Mesenteric fat pad (tissue), 1 donor: ENCODE measurements at places on chromosomes 16 and 17. TPM values are rescaled to one million over a fixed set of nuclear protein-coding genes. Genes with fewer than 3 reads are reported as not detected.

The KCNJ18 gene
- total RNA-seq = not detected

The VPS35 gene
- total RNA-seq = 104 TPM

The C16orf95 gene
- total RNA-seq = 5.3 TPM

The ZG16 gene
- total RNA-seq = not detected

The TBC1D3 gene
- total RNA-seq = not detected

The SCN4A gene
- total RNA-seq = 27.1 TPM

The NPW gene
- 0.58 TPM for total RNA-seq

The PRCD gene
- 5.4 TPM for total RNA-seq

The TSPAN10 gene
- total RNA-seq = 0.29 TPM
